LoVo (cell line): ENCODE measurements at places on chromosomes 11 and 22.

- no peak for DNase-seq
These were observed 95.1 kb downstream of the CCDC81 start for GRCh38 chr11:86469491-86470388.

DNA sequence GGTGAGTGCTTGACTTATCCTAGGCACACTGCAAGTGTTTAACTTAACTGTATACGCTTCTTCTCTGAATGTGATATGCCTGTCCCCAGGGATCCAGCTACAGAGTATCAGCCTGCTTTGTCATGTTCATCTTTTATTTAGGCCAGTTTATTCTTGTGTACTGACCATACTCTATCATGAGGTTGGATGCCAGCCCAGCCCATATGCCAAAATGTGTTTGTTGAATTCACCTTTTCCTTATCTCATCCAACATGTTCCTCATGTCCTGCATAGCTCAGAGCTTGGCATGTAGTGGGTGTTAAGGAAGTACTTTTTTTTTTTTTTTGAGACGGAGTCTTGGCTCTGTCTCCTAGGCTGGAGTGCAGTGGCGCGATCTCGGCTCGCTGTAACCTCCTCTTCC, 116.2 kb downstream of the NCAM1 start:
- DNase-seq = no peak

- peak; percentile 8 for DNase-seq
These were observed 20.6 kb downstream of the MORC2 start for GRCh38 chr22:30947816-30948454.

DNA sequence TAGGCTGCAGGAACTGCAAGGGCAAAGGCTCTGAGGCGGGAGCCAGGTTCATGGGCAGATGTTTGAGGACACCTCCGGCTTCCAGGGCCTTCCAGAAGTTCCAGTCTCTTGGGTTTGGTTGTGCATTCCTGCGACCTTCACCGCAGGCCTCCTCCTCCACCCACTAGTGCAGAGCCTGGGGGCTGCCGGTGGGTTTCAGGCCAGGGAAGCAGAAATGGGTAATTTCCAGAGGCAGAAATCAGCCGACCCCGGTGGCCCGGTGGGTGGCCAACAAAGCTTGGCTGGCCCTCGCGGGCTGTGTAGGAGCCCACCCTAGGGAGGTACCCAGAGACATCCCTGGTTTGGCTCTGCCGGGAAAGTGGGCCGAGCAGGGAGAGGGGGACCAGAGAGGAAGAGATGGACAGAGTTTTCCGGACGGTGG, 417 bp upstream of the PHETA2 start:
- no peak for DNase-seq

GRCh38 chr11:34604145-34604544, 16.7 kb upstream of the EHF start:
- no peak for DNase-seq

DNA sequence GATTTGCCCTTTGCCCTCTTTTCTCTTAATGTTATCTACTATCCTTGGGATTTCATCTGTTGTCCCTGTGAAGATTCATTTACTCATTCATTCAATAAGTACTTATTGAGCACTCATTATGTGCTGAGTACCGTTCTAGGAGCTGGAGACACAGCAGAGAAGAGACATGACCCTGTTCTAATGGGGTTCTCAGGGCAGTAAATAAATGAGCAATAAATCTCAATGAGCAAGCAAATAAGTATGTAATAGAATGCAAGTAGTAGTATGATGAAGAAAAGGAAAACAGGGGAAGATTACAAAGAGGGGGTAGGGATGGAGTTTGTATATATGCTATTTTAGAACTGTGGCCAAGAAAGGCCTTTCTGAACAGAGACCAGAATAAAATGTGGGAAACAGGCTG, 34.2 kb upstream of the NRIP3 start:
- no peak for DNase-seq

GRCh38 chr11:721247-721740, 15.3 kb downstream of the EPS8L2 start:
- DNase-seq = no peak

DNA sequence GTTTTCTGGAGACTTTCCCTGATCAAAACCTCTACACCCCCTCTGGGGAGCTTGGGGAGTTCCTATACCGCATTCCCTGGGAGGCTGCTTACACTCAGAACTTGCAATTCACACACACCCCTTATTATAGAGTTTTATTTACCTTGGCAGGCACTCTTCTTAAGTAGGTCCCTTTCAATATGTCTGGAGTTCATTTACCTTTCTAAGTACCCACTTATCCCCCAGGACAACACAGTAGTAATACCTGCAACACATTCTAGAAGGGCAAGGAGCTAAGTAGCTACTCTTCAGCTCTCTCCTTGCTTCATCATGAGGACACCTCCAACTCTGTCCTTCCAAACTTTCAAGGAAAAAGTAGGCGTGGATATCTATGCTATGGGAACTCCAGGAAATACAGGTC, 127.8 kb upstream of the ANO3 start:
- DNase-seq = no peak

- no peak for DNase-seq
These were observed 148.8 kb downstream of the NCAM1 start for GRCh38 chr11:113110046-113110445.

DNA sequence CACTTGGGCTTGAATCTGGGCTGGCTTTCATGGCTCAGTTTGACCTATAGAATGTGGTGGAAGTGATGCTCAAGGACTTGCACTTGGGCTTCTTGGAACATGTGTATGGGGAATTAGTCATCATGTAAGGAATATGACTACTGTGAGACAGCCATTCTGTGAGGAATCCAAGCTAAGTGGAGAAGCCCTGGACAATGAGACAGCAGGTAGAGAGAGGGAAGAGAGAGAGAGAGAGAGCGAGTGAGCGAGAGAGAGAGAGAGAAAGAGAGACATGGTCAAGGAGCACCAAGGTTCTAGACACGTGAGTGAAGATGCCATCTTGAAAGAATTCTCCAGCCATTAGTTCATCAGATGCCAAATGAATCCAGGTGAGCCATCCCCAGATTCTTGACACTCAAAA, 261.6 kb upstream of the SORL1-AS1 start:
- DNase-seq = no peak

GRCh38 chr11:115126515-115127208, 377.6 kb downstream of the CADM1 start:
- DNase-seq = no peak

- DNase-seq = no peak
These were observed 336.7 kb downstream of the LUZP2 start for GRCh38 chr11:24833573-24833972.

- no peak for DNase-seq
These were observed 15.7 kb downstream of the ASPHD2 start for GRCh38 chr22:26444777-26445176.

DNA sequence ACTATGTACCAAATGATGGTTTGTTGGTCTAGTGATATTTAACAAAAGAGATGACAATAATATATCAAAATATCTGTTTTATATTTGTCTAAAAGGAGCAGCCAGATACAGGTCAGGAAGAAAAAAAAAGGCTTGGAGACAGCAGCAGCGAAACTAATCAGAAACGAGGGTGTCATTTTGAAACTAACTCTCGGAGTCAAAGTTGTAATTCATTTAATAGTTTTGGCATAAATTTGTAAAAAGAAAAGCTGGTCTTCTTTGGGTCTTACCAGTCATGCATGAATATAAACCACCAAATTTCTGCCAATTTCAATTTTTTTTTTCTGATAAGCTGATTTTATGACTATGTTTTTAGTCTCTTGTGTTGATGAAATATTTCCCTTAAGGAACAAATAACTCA, 25.5 kb downstream of the NPAT start:
- DNase-seq = no peak

DNA sequence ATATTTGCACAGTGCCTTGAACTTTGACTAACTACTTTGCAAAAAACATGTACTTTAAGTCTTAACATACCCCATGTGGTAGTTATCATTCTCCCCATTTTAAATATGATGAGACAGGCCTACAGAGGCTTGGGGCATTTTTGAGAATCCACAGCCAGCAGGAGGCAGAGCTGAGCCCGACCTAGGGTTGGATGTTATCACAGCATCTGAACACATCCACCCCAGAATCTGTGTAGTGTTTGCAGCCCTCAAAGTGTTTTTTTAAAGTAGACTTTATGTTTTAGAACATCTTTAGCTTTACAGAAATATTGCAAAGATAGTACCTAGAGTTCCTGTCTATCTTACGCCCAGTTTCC, 17.6 kb downstream of the OTOG start:
- no peak for DNase-seq

DNA sequence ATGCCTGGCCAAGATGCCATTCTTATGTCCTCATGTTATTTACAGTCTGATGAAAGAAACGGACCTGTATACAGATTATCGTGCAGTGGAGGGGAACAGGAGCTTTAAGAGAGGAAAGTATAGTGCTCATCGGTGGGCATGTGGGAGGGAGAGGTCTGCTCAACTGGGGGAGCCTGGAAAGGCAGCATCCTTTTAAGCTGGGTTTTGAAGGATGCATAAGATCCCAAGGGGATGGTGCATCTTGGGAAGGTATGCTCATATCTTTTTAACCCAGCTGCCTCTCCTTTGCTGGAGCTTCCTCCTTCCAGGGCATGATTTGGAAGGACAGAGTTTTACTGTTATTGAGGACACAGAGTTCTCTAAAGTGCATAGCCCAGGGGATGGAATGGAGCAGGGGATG, 34.8 kb downstream of the MIAT start:
- no peak for DNase-seq

GRCh38 chr11:85694385-85694980, 8.5 kb upstream of the CCDC89 start:
- peak; percentile 33 for DNase-seq

DNA sequence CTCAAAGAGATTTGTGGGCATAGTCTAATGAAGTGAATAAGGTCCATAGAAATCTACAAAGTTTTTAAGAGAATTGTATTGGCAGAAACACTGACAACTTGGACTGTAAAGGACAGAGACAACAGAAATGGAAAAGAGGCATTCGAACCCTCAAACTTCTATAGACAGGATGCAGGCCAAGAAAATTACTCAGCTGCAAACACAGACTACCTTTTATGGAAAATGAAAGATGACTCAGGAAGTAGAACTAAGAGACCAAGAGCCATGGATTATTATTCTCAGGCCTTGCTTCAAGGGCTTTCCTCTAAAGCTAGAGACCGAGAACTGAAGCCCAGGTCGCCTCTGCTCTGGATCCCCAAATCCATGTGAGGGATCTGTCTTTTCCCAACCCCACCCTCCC, 3.8 kb upstream of the PELI3 start:
- no peak for DNase-seq

DNA sequence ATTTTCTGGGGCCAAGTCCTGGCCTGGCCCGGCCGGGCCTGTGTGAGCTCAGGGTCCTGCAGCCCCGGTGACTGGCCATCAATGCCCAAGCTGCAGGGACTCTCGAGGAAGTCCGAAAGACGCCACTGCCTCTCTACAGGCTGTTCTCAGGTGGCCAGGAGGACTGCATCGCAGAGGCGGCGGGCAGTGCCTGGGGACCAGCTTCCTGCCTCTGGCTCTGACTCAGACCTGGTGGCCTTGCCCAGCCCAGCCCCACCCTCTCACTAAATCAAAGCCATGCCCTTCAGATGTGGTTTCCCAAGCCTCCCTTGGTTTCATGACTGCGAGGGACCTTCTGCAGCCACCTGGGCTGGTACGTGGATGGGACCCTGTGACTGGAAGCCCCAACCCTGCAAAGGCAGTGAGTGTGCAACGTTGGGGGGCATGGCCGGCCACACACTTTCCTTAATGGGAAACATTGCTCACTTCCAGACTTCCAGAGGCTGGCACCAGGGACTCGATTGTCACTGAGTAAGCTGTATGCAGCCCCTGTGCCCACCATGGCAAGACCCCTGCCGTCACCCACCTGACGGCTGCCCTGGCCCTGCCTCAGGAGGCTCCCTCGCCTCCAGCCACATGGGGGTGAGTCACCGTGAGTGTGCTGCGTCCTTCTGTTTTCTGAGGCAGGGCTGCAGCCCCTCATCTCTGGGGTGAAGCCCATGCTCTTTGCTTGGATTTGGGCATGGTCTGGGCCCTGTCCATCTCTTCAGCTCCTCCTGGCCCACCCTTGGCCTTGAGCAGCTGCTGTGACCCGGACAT, 6.0 kb upstream of the FGF3 start:
- peak; percentile 85 for DNase-seq

DNA sequence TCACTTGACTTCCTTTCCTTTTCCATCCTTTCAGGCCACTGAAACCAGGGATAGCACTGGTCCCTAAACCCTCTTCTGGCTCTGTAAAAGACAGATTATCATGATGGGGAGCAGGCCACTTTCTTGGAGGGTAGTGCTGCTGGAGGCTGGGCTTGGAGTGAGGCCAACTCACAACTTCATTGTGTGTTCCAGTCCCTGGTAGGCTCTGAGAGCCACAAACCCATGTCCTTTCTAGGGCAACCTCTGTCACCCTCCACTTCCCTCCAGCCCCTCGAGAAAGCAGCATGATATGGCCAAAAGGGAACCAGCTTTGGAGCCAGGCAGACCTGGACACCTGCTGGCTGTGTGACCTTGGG, 2.3 kb downstream of the TKFC start:
- no peak for DNase-seq

GRCh38 chr22:19940536-19941364, 822 bp upstream of the COMT start:
- no peak for DNase-seq

- DNase-seq = no peak
These were observed 564.7 kb downstream of the KCNA4 start for GRCh38 chr11:29452146-29452545.

- DNase-seq = no peak
These were observed 6.8 kb upstream of the PLAAT3 start for GRCh38 chr11:63621071-63621470.
